ENCODE measurements at places on chromosomes 3 and 15.

DNA sequence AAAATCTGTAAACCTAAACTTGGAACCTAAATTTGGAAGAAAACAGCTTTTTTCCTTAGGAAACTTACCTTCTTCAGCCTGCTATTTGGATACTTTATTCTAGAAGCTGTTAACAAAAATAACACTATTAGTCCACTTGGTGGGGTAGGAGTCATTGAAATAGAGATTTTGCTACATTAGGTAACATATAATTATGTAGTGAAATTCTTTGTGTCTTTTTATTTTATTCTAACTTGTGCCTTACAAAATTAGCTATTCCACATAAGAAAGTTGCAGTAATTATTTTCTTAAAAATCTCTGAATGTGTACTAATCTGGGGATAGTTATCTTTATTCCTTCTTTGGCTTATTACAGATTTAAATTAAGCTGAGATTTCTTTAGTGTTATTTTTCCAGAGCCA is 360.4 kb upstream of the ROBO2 start:
- peak; percentile 16 for DNase-seq

DNA sequence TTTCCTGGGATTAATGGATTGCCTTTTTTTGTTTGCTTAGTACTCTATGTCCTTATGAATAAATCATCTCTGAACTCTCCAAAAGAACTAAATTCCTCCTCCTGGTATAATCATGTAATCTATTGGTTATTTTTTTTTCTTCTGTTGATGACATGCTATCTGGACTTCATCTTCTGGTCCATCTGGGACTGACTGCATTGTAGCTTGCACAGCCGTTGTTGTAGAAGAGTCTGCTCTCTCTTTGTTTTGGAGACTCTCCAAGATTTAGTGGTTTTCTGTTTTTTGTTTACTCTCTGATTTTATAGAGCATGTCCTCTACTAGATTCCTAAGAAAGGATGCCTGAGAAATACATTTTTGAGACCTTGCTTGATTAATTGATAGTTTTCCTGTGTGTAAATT is 19.1 kb downstream of the IREB2 start:
- DNase-seq: no peak

- DNase-seq: no peak
These were observed 12.5 kb downstream of the RBM5 start for GRCh38 chr3:50100956-50101845.

DNA sequence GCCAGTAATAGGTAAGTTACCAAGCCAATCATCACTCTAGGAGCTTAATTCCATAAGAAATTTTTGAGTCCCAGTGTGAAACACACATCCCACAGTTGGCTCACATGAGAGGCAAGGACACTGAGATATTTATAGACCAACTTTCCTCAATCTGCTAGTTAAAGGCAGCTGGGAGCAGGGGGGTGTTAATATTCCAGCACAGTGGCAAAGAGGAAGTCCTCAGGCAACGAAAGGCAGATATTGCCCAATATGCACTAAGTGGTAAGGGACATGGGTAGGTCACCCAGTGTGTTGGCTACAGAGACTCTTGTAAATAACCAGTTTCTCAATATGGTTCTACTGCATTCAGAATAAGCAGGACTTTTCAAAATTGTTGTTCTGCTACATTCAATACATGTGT is 61.0 kb downstream of the TOP2B start:
- DNase-seq: no peak

DNA sequence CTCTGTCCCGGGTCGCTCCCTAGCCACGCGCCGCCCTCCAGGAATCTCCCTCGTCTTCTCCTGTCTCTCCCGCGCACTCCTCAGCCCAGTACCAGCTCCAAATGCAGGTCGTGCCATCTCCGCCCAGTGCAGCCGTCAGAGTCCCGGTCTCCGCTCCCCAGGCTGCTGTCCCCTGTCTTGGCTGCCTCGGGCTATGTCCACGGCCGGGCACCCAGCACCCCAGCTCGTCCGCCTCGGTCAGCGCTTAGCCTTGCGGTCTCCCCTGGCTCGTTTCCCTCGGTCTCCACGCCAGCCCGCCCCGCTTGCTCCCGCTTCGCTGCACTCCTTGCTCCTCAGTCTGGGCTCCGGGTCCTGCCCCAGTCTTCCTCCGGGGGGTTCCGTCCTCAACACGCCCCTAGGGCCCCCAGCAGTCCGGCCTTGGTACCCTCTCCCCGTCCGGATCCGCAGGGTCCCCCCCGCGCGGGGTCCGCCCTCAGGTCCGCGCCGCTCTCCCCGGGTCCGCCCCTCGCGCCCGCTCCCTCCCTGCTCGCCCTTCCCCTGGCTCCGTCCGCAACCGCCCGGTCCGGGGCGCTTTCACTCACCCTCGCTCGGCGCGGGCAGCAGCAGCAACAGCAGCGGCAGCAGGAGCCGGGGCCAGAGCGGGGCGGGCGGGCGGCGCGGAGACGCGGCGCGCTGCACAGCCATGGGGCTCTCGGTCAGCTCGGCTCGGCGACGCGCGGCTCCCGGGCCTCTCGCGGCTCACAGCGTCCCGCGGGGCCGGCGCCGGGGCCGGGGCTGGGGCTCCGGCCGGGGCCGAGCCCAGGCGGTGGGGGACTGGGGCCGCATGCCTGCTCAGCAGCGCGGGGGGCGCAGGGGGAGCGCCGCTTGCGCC is 462 bp downstream of the IGDCC3 start:
- DNase-seq: no peak

- no peak for DNase-seq
These were observed 66.9 kb upstream of the PROK2 start for GRCh38 chr3:71851878-71852277.

- no peak for DNase-seq
These were observed 39.6 kb downstream of the CBLB start for GRCh38 chr3:105829229-105829628.

- DNase-seq: no peak
These were observed 83.7 kb upstream of the NEO1 start for GRCh38 chr15:72968531-72968922.

DNA sequence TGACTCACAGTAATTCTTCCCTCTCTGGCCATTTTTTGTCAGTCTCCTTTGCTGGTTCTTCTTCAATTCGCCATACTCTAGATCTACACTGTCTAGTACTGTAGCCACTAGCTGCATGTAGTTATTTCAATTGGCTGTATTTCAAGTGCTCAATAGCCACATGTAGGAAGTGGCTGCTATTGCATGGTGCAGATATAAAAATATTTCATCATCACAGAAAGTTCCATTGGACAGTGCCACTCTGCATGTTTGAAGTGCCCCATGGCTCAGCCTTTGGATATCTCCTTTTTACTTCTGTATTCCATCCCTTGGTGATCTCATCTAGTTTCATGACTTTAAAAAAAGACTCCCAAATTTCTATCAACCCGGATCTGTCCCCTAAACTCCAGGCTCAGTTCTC is 22.1 kb downstream of the PPP2R3A start:
- DNase-seq: no peak

GRCh38 chr15:90905306-90906180 is 2.4 kb downstream of the MAN2A2 start:
- no peak for DNase-seq

DNA sequence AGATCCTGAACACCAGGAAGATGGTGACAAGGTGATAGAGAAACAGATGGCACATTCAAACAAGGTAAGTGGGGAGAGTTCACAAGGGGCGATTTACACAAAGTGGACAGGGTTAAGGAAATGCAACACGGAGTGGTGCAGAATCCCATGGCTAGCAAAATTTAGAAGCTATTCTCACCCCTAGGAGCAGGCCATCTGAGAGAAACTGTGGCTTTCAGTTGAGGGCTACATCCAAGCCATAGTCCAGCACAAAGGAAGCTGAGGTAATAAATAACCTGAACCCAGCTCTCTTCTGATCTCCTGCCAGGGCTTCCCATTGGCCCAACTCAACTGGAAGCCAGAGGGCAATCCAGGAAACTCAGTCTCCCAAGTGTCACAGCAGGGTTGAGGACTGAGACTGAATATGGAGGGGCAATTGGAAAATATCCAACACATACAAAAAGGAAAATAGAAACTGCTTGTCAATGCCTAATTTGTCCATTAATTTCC is 1.2 kb upstream of the ZNF445 start:
- peak; percentile 11 for DNase-seq

GRCh38 chr3:30475038-30475808 is 131.2 kb upstream of the TGFBR2 start:
- no peak for DNase-seq

GRCh38 chr15:63065262-63066221 is 23.0 kb downstream of the TPM1 start:
- DNase-seq: peak; percentile 28

DNA sequence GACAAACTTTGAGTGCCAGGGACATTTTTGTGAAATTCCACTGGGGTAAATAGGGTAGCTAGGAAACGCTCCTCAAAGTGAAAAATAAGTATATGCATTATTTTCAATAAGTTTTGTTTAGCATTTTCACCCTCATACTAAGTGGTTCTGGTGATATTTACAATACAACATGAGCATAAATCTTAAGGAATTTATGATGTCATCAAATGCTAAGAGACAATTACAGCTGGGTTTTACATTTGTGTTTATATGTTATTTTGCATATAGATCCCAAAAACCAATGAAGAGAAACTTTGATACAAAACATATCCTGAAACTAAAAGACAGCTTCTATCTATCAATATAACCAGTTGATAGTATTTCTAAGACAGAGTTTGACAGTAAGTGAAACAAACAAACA is 323.1 kb downstream of the ZBTB20 start:
- DNase-seq: no peak

GRCh38 chr15:51348688-51349087 is 7.2 kb downstream of the GLDN start:
- DNase-seq: no peak

DNA sequence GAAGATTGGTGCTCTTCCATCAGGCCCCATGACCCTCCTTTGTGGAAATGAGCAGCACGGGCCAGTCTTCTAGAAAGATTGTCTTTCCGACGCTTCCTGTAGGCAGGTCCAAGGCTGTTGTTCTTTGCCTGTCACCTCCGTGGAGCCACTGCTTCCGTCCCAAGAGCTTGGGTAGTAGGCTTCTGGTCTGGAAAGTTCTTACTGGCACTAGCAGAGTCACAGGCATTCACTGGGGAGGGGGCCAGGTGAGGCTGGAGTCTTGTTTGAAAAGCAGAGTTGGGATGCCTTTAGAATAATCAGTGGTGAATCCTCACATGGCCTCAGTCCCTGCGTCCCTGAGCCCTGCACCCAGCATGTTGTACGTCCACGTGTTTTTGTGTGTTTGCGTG is 76.2 kb upstream of the ADPGK start:
- DNase-seq: no peak

- no peak for DNase-seq
These were observed 63.5 kb downstream of the HACD2 start for GRCh38 chr3:123521179-123521969.

DNA sequence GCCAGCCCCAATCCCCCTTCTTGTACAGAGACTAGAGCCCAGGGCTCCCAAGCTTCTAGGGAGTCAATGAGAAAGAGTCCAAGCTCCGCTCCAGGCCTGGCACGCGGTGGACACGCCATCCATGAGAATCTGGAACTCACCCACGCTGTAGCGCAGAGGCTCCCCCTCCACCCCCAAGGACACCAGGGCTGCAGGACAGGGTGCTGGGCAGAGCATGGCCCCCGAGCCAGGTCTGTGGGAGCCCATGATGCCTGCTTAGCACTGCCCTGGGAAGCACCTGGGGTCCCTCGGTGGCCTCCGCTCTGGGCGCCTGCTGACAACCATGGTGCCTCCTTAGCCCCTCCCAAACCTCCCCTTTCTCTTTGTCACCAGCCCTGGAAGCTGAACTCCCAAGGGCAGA is 28.5 kb downstream of the ACSBG1 start:
- no peak for DNase-seq

GRCh38 chr3:141553055-141553454 is 66.2 kb downstream of the RASA2 start:
- DNase-seq: no peak

DNA sequence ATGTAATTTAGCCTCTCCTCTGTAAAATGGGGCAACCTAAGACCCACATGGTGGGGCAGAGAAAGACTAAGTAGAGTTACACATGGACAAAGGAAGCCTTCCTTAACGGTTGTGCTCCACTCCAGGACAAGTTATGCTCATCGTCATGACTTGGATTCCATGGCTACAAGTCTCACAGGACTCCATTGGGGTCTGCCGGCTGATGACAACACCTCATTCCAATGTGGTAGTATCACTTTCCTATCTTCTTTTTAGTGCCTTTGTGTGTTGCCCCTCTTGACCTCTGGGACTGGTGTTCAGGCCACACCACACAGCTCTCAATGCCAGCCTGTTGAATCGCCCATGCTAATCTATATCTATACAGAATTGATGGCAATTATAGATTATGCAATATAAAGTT is 181.3 kb upstream of the WNT5A start:
- peak; percentile 31 for DNase-seq

DNA sequence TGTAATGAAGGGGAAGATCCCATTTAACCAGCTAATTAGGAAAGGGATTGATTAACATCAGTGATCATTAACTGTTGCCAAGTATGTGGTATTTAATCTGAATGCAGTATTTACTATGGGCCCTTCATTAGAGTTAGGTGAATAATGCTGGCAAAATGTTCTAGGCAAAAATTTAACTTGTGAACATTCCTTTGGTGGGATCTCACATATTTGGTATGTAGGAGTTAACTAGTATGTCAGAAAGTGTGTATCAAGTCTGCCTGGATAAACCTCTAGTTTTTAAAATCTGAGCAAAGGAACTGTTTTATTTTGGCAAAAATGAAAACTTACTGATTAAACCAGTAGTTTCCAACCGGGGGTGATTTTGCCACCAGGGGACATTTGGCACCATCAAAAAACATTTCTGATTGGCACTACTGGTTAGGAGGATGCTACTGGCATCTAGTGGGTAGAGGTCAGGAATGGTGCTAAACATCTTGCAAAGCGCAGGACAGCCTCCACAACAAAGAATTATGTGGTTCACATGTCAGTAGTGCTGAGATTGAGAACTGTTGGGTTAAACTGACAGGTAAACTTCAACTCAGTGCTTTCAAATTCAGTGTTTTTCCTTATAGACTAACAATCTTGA is 22.5 kb downstream of the LRTM1 start:
- DNase-seq: peak; percentile 64

- no peak for DNase-seq
These were observed 49.7 kb downstream of the MAGEF1 start for GRCh38 chr3:184662187-184662586.

GRCh38 chr3:187640569-187641059 is 29.6 kb downstream of the SST start:
- DNase-seq: no peak

Measured in ACHN (cell line).